CD4-positive, alpha-beta memory T cell (primary cell): ENCODE measurements at places on chromosomes 7 and 10.

- no peak for DNase-seq
Measured at GRCh38 chr7:41637049-41637448, 65.8 kb downstream of the INHBA start.

DNA sequence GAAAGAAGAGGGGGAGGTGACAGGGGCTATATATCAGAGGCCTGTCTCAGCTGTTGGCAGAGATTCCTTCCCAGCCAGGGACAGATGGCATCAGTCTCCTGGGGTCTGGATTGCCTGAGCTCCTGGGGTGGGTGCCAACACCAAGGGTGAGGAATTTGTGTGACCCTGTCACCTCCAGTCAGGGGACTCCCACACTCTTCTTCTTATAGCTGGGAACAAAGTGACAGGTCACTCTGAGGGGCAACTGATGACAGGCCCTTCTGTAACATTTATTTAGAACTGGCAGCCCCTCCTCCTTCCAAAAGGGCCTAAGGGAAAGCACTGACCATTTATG lies 53.7 kb upstream of the DUSP5 start:
- no peak for DNase-seq

GRCh38 chr10:72667207-72667864 lies 24.6 kb upstream of the MCU start:
- DNase-seq, result no peak

DNA sequence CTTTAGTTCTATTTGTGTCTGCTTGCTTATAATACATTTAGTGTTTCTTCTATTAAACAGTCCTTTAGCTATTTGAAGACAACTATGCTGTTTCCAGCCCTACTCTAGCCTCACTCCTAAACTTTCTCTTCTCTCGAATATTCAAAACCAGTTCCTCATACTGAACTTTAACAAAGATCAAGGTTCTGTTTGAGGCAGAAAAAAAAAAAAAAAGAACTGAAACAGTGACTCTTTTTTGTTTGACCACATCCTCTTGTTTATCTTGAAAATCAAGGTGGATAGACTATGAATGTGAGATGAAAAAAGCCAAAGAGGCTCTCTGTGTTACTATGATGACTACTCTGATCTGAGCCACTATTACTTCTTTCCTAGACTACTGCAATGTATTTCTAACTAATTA lies 154.3 kb downstream of the ZNF365 start:
- peak; percentile 77 for DNase-seq

DNA sequence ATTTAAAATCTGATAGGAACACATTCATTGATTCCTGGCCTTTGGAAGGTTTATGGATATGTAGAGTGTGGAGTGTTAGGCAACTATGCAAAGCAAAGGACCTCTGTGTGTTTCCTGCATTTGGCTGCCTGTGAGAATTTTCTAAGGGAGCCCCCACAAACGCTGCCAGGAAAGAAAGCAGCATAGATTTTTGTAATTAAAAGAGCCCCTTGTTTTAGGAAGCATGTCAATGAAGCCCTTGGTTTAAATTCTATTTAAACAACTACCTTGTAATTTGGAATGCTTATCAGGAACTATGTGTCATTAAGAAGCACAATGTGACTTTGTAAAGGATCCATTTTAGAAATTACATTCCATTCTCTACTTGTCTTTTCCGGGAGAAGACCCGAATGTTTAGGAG lies 742.5 kb downstream of the NXPH1 start:
- DNase-seq, result no peak

DNA sequence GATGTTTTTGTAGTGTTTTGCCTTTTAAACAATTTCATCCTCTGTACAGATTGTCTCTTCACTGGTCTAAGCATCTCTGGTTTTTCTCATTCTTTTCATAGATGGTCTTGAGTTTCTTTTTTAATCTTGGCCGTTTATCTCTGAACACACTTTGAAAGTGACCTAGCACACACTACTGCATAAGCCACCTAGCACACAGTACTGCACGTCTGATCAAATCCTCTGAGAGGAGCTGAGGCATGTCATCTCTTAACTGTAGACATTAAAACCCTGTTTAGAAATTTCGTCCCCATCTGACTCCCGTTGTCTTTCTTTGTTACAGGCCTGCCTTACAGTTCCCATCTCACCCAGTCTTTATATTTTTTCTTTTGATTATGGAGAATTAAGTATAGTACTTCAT lies 100.2 kb downstream of the MAPK8 start:
- DNase-seq, result no peak

- no peak for DNase-seq
Measured at GRCh38 chr7:141999058-141999623, 3.5 kb downstream of the MGAM start.

DNA sequence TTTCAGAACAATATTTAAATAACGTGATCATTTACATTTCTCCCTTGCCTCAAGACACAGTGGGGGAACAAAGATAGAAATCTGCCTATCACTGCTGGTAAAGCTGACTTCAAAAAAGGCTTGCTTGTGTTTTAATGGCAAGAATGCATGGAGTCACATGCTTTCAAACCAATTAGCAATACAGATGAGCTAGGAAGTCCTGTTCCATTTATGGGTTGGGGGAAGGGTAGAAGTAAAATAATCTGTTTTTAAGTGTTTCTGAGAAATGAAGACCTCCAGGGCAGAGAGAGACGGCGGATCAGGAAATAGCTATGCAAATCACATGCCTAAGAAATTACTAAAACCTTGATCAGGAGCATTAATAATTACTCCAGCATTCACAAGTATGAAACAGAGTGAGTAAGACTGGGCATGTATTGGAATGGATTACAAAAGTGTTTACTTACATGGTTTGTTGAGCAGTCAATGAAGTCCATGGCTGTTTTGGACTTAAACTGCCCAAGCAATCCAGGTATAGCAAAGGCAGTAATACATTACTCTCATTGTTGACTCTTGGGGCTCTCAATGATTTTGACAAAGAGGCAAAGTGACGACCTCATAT lies 142.0 kb downstream of the ARID5B start:
- peak; percentile 13 for DNase-seq

- DNase-seq, result no peak
Measured at GRCh38 chr10:9613338-9614075, 1404.2 kb upstream of the CELF2 start.

DNA sequence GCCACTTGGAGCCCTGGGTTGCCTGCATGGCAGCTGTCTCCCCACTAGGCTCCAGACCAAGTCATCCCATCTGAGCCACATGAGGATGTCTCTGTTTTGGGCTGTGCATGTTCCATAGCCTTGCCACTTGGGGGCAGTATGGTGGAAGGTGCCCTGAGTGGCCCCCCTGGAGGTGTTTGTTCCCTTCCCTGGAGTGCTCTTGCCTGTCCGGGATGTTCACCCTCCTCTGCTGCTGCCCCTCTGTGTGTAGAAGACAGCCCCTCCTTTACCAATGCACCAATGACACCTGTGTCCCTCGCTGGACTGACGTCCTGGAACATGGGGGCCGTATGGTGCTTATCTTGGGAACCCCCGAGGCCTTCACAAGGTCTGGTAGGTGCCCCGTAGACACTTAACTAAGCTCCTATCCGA lies 100.2 kb downstream of the ACTR3B start:
- DNase-seq, result no peak

DNA sequence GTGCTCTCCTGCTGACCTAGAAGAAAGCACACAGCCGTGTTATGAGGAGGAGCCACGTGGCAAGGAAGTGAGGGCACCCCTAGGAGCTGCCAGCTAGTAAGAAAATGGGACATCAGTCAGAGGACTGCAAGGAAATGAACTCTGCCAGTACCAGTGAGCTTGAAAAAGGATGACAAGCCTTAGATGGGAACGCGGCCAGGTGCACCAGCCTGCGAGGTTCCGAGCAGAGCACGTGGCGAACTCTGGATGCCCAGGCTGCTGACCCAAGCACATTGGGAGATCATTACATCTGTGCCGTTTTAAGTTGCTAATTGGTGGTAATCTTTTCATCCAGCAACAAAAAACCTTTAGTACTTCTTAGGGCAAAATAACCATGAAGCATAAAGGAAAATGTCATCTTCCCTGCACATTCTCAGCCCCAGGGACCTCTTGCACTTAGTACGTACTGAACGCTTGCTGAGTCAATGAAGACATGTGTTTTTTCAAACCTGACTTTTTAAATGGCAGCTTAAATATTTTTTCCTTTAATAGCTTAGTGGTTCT lies 69.4 kb downstream of the AMZ1 start:
- no peak for DNase-seq

DNA sequence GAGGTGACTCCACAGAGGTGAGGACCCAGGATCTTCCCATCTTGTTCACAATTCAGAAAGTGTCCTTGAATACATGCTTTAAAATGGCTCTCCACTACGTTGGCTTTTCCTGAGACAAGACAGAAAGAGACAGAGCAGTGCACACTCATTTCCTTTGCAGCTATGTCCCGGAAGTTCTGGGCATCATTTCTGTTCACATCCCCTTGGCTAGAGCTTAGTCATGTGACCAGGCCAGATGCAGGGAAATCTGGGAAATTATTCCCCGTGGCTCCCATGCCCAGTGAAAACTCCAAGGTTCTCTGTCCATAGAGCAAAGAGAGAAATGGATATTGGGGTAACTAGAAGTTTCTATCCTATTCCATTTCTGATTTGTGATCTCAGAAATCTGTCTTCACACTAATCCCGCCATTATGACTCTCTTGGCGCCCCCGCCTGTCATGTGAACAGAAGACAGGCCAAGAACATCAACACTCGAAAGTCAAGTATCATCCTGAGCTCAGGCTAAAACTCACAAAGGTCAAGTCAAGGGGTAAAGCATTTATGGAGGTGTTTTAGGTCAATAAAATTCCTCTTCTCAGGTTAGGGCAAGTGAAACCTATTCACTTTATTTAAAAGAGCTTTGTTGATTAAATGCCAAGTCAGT lies 251.4 kb upstream of the HABP2 start:
- no peak for DNase-seq

GRCh38 chr7:5634107-5634950 lies 147.1 kb downstream of the RNF216 start:
- no peak for DNase-seq

GRCh38 chr10:70982443-70982842 lies 94.1 kb upstream of the PCBD1 start:
- no peak for DNase-seq

GRCh38 chr7:86248977-86249376 lies 394.7 kb upstream of the GRM3 start:
- DNase-seq, result no peak

GRCh38 chr10:47458466-47459154 lies 25.3 kb downstream of the ANXA8 start:
- no peak for DNase-seq

DNA sequence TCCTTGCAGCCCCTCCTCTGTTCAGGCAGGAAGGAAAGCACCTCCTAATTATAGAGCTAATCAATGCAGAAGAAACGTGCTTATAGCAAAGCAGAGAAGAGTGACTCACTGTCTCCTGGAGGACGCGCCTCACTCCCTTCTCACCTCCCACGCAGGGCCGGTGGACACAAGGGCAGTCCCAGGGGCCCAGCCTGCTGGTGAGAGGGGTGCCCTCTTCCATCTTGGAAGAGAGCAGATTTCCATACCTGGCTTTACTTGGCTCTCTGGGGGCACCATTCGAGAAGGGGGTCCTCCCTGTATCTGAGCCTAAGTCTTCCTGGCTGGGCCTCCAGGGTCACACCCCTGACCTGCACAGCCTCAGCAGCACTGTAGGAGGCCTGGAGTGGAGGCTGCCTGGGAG lies 55.8 kb downstream of the RASGEF1A start:
- no peak for DNase-seq

DNA sequence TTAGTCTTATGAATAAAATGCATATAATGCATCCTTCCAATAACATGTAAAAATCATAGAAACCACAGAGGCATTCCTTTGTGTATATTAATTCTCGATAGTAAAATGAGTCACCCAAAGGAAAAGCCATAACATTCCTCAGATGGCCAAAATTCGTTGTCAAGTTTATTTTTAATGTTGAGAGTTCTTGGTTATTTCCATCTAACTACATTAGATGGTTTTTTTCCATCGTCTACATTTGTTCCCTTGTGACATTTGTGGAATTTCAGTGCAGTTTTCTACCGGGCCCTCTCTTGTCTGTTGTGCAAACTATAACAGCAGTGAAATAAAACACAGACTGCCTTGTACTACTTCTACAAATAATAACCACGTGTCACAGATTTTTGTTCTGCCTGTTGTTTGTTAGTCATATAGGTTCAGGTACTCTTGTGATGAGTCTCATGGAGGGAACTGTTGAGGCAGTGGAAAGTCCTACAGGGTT lies 54.7 kb upstream of the CCAR1 start:
- no peak for DNase-seq

- DNase-seq, result no peak
Measured at GRCh38 chr7:122383934-122384333, 79.4 kb upstream of the FEZF1 start.

DNA sequence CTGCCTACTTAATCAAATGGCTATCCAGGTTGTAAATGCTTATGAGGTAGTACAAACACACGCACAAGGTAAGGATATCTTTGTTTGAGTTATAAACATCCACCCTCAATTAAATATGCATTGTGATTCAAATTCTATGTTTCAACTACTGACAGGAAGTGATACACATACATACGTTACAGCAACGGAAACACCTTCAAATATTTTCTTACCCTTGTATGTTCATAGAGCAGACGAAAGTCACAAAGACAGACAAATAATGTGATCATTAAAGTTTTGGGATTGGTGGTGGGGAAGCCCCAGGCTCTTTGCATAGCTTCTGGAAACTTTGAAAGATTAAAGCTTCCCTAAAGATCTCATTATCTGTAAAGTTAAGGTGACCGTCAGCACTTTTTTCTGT lies 521.0 kb downstream of the PARD3 start:
- DNase-seq, result no peak

DNA sequence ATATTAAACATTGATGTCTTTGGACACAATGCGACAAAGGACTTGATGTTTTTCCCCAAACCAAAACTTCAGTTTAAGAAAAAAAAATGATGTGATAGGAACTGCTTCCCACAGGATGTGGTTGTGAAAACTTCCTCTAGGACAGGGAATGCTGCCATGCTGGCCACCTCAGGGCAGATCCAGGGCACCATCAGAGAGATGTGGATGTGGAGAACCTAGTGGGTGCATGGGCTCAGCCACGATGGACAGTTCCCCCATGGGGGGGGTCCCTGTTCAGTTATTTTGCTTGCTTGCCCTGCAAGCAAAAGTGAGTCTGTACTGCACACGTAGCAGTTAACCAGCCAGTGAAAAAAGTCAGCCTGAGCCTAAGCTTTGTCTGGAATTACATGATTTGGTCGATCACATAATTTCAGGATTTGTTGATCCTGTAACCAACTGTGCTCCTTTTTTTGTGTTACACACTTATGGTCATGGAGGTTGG lies 36.3 kb downstream of the LAMB4 start:
- DNase-seq, result no peak

- DNase-seq, result no peak
Measured at GRCh38 chr7:87057210-87057609, 2.2 kb downstream of the ELAPOR2 start.

DNA sequence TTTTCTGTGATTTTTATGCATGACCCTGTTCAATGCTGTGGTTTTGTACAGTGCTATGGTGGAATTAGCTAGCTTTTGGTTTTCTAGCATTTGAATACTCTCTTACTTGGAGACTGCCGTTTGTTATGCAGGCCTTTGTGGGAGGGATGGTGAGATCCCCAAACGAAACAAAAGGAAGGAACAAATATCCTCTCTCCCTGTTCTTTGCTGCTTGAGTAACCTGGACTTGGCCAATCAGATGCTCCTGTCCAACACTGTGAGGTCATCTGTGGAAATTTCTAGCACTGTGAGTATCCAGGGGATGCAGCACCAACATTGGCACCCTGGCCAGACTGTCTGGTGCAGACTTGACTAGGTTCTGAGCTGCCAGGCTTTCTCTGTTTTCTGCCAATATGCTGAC lies 314.4 kb downstream of the ANKRD30A start:
- no peak for DNase-seq
